Suppressor macrophage (primary cell): ENCODE measurements at places on chromosomes 7 and 10.
A peak's percentile ranks its signal among the peaks of the same experiment; 100 is the strongest.

GRCh38 chr7:121080913-121081326, 92.4 kb downstream of the CPED1 start:
- DNase-seq, result no peak

DNA sequence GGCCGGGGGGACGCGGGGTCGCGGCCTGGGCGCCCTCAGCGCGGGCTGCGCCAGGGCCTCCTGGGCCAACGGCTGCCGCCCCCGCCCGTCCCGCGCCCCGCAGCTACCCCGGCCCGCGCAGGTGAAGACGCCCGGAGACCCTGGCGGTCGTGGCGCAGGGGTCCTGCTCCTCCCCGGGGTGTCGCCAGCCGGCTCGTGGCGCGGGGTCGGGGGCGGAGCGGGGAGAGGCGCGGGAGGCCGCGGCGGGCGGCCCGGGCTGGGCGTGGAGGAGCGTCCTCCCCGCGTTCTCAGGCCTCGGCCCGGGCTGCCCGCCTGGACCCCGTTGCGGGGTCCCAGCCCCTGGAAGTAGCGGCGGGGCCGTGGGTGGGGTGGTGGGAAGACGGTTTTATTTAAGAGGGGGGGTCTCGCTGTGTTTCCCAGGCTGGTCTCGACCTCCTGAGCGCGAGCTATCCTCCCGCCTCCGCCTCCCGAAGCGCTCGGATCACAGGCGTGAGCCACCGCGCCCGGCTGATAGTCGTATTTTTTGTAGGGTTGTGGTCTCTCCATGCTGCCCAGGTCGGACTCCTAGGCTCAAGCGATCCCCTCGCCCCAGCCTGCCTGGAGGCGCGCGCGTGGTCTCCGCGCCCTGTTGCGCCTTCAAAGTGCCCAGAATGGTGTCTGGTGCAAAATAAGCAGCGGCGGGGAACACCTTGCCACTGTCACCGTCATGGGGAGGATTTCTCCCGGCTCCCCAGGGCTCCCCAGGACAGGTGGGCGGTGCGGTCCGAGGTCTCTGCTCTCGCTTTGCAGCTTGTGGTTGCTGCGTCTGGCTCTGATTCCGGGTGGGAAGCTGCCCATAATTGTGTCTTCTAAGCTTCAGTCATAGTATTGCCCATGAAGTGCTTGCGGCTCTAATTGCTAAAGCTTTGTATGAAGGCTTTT, 15.3 kb upstream of the SUN1 start:
- DNase-seq, result peak; percentile 46

GRCh38 chr10:33612116-33612515, 277.6 kb upstream of the NRP1 start:
- DNase-seq, result peak; percentile 14

GRCh38 chr10:128092454-128092853, 33.8 kb downstream of the MKI67 start:
- no peak for DNase-seq

DNA sequence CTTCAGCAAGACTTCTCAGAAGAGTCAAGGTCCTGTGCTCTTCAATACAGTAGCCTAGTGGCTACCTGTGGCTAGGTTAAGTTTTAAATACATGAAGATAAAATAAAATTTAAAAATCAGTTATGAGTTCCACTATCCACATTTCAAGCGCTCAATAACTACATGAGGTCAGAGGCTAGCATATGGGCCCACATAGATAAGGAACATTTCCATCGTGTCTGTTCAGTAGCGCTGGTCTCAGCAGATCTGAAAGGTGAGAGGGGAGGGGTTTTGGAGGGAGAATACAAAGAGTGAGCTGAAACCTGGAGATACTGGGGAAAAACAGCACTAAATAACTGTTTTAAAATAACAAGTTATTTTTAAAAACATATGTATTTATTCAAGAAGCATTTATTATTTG, 219.0 kb downstream of the TRIL start:
- DNase-seq, result no peak

GRCh38 chr10:49034925-49035324, 80.4 kb downstream of the VSTM4 start:
- no peak for DNase-seq

DNA sequence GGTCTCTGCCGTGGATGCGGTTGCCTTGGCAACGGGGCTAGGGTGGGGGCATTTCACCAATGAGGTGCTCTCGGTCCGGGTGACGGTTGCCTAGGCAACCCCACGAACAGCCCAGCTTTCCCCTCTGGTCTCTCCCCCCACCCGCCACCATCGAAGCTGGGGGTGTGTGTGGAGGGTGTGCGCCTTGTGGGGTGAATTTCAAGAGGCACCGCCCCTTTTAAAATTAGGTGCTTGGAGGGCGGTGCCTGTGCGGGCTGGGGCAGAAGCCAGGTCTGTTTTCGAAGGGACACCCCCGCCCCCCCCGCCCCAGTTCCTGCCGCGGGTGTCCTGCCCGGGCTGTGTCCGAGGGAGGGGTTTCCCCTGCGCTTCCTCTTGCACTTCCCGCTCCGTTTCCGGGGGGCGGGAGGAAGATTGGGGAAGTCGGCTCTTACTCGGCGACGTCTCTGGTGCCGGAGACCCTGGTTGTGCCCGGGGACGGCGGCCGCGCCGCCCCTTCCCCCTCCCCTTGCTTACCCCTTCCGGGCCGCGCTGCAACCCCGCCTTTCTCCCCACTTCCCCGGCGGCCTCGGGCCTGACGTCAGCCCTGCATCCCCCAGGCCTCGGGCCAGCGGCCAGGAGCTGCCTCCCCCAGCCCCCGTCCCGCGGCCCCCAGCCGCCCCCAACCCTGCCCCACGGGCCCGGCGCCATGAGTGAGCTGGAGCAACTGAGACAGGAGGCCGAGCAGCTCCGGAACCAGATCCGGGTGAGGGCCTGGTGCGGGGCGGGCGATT, 2.2 kb downstream of the GNB2 start:
- peak; percentile 77 for DNase-seq

DNA sequence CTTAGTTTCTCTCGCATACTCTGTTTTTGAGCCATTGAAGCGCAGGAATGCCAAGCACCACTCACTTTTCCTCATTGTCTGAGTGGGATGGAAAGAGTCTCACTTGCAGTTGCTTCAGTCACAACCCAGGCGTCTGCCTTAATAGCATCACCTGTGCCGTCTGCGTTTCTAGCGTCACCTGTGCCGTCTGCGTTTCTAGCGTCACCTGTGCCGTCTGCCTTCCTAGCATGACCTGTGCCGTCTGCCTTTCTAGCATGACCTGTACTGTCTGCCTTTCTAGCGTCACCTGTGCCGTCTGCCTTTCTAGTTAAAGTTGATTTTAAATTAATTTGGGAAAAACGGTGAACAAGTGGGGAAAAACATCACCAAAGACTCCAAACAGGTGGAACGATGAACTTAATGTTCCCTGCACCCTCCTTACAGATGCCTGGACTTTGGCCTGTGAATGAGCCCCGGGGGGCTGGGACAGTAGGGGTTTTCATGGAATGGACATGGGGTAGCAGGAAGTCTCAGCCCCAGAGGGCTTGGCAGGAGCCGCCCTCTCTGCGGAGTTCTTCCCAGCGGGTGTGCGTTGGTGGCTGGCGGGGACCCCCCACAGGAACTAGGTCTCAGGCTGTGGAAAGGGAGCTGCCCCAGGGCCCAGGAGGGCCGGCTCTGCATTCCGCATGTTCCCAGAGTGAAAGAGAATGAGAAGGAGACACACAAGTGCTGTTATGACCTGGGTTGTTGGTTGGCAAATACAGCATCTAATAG, 3.5 kb downstream of the ZNF511 start:
- DNase-seq, result no peak

- no peak for DNase-seq
Measured at GRCh38 chr7:152052771-152053170, 27.3 kb downstream of the GALNT11 start.

DNA sequence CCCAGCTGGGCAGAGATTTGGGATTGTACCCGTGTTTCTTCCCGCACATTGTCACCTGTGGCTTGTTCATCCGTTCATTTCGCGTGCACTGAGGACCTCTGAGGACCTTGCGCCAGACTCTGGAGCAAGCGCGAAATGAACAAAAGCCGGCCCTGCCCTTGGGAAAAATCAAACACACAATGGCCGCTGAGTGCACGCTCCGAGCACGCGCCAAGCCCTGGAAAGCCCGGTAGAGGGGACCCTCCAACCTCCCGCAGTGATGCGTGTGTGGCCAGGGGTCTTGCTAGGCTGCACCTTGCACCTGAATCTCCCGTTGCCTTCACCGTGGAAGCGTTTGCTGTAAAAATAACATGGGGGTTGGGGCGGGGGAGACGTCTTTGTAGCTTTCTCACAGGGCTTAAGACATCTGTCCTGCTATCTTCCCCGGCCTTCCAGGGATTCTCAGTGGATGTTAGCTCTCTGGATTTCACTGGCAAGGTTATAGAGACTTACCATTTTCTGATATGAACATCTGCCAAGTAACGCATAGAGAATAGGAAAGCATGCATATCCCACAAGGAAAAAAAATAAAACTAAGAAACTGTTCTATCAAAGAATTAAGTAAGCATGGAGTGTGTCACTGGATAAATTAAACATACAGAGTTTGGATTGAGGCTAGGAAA, 37.3 kb downstream of the ZNF777 start:
- DNase-seq, result no peak

- no peak for DNase-seq
Measured at GRCh38 chr10:89206402-89207180, 526 bp downstream of the CH25H start.

GRCh38 chr10:114301951-114302710, 63.1 kb downstream of the VWA2 start:
- no peak for DNase-seq

- DNase-seq, result no peak
Measured at GRCh38 chr10:43186150-43186549, 47.9 kb downstream of the CSGALNACT2 start.

GRCh38 chr10:129888784-129889616, 75.1 kb downstream of the EBF3 start:
- peak; percentile 58 for DNase-seq

DNA sequence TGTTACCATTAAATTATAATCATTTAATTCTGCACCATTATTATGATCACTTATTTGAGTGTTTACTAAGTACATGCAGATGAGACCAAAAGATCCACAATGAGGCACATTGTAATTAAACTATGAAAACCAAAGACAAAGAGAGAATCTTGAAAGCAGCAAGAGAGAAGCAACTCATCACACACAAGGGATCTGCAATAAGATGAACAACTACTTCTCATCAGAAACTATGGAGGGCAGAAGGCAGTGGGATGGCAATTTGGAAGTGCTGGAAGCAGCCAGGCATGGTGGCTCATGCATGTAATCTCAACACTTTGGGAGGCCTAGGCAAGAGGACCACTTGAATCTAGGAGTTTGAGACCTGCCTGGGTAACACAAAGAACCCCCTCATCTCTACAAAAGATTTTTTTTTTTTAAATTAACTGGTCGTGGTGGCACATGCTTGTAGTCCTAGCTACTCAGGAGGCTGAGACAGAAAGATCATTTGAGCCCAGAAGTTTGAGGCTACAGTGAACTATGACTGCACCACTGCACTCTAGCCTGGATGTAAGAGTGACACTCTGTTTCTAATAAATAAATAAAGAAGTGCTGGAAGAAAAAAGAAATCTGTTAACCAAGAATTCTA, 47.7 kb downstream of the CDK6 start:
- DNase-seq, result no peak

- DNase-seq, result no peak
Measured at GRCh38 chr7:50149369-50149768, 56.3 kb upstream of the ZPBP start.

DNA sequence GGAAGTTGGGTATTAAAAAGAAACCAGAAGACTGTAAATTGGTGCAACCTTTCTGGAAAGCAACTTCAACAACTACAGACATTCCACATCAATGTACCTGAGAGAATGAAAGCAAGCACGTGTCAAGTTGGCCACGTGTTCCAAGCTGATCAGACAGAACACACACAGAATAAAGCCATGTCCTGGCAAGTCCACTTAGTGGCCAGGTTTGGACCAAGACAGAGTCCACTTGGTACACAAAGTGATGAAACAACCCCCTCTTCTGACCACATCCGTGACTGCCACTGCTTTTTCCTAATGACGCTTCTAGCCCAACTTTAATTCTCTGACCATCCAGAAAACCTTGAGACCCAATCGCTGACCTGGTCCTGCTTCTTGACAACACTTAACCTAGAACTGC, 109.4 kb downstream of the ABLIM1 start:
- peak; percentile 12 for DNase-seq

GRCh38 chr7:54189330-54189729, 352.8 kb upstream of the VSTM2A start:
- DNase-seq, result no peak

DNA sequence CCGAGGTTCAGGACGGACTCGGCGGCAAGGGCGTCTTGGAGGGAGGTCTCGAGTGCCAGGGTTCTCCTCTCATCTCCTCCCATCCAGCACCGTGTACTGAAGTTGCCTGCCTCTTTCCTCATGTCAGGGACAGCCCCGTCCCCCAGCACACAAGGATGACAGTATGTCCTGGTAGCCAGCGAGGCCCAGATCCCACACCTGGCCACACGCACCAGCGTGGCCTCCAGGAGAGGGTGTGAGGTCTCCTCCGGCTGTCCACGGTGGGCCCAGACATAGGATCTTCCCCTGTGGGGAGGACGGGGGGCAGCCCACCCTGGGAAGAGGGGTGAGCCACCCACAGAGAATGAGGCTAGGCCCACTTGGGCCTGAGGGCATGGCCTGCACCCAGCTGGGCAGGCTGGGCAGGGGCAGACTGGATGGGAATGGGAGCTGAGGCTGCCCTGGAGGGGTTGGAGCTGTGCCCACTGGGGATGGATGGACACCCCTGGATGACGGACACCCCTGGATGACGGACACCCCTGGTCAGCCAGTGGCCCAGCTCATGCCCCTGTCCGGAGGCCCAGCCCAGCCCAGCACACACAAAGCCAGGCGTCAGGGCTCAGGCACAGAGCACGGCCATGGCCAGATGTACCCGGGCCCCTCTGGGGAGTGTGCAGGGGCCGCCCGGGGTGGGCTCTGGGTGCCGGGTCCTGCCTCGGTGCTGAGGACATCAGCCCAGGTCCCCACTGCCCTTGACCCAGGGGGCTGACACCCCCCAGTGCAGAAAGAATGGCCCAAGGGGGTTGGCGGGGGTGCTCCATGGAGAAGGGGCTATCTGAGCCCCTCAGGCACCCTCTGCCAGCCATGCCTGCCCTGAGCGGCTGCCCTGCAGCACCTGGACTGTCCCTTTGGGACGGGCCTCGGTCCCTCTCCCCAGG, 30.9 kb upstream of the CFAP46 start:
- no peak for DNase-seq

- no peak for DNase-seq
Measured at GRCh38 chr7:155109121-155109520, 39.0 kb downstream of the HTR5A start.

DNA sequence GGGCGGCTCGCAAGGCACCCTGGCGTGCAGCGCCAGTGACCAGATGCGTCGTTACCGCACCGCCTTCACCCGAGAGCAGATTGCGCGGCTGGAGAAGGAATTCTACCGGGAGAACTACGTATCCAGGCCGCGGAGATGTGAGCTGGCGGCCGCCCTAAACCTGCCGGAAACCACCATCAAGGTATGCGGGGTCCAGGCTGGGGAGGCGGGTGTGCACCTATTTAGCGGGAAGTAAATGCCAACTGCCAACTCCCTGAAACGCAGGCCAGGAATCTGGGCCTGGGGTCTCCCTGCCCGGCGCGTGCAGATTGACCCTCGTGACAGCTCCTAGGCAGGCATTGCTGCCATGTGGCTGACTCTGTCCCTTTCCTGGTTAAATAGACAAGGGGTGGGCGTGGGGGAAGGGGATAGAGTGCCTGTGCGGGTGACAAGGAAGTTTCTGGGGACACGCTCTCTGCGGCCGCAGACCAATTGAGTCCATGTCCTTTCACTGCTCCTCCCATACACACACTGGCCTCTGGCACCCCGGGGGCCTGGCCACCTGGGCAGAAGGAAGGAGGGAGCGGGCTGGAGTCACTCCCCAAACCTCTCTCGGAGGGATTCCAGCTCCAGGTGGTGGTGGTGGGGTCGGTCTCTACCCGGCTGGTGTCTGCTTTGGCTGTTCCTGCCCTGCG, 2.7 kb downstream of the EVX1 start:
- no peak for DNase-seq

GRCh38 chr7:104469166-104469820, 140.9 kb downstream of the LHFPL3 start:
- DNase-seq, result no peak
